ENCODE measurements at places on chromosomes 5 and 9. TPM values are rescaled to one million over a fixed set of nuclear protein-coding genes. Genes with fewer than 3 reads are reported as not detected.

Gene IL5
- not detected for polyA plus RNA-seq

Gene HOMER1
- 2.6 TPM for polyA plus RNA-seq

Gene SIT1
- polyA plus RNA-seq: not detected

Gene BHMT
- not detected for polyA plus RNA-seq

Gene ANKRD34B
- polyA plus RNA-seq: not detected

Gene CAMLG
- 16.6 TPM for polyA plus RNA-seq

Gene CANX
- polyA plus RNA-seq: 974 TPM

Gene ARSK
- polyA plus RNA-seq: 8.0 TPM

Gene KIF20A
- polyA plus RNA-seq: 54.5 TPM

- no peak for DNase-seq
These were observed 1033.5 kb downstream of the EFNA5 start for GRCh38 chr5:106637275-106637674.

DNA sequence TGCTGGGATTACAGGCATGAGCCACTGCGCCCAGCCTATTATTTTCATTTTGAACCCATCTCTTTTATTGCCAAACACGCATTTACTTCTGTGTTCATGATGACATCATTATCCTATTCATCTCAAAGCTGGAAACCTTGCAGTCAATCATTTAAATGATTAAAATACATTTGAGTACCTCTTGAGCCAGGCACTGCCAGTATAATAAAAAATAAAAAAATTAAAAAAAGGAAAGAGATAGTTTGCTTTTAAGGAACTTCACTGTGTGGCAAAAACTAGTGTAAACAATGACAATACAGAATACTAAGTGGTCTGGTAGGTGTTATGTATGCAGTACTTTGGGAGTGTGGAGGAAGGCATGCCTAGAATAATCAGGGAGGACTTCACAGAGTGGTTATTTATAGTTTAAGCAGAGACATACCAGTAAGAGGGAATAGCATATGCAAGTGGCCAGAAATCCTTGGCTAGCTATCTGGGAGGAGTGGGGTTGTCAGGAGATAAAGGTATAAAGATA, 8.6 kb downstream of the NSD1 start:
- no peak for DNase-seq

DNA sequence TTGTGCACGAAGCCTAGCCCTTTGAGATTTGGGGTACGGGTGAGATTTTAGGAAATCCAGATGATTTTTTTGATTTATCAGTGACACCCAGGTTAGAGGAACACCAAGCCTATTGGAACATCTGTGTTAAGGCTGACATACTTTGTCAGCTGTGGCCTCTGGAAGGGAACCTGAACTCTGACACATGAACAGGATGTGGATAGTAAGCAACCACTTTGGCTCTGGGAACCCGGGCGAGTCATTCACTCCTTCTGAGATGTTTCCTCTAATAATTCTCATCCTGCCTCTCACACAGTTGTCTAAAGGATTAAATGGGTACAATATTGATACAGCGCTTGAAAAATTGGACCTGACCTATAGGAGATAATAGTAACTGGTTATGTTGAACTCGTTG, 67.8 kb downstream of the FGF1 start:
- DNase-seq: no peak

GRCh38 chr5:155532621-155533311, 519.2 kb downstream of the KIF4B start:
- no peak for DNase-seq

DNA sequence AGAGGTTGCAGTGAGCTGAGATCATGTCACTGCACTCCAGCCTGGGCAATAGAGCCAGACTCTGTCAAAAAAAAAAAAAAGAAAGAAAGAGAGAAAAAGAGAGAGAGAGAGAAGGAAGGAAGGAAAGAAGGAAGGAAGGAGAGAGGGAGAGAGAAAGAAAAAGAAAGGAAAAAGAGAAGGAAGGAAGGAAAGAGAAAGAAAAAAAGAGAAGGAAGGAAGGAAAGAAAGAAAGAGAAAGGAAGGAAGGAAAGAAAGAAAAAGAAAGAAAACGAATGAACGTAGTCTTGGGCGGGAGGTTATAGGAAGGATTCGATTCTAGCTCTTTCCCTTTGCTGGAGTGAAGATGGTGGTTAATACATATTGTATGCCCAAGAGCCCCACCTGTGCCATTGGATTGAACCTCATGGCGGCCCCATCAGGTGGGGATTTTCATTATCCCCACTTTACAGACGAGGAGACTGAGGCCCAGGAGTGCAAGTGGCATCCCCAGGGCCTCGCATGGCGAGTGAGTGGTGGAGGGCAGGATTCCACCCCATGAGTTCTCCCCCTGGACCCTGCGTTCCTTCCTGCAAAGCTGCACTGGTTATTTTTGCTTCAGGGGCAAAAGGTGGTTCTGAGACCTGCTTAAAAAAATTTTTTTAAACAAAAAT, 80.9 kb upstream of the ASS1 start:
- no peak for DNase-seq

GRCh38 chr5:123505633-123506032, 6.3 kb upstream of the CSNK1G3 start:
- DNase-seq: no peak

- DNase-seq: no peak
These were observed 64.2 kb upstream of the PRSS3 start for GRCh38 chr9:33731142-33731541.

GRCh38 chr5:133544346-133544745, 68.0 kb downstream of the FSTL4 start:
- no peak for DNase-seq

DNA sequence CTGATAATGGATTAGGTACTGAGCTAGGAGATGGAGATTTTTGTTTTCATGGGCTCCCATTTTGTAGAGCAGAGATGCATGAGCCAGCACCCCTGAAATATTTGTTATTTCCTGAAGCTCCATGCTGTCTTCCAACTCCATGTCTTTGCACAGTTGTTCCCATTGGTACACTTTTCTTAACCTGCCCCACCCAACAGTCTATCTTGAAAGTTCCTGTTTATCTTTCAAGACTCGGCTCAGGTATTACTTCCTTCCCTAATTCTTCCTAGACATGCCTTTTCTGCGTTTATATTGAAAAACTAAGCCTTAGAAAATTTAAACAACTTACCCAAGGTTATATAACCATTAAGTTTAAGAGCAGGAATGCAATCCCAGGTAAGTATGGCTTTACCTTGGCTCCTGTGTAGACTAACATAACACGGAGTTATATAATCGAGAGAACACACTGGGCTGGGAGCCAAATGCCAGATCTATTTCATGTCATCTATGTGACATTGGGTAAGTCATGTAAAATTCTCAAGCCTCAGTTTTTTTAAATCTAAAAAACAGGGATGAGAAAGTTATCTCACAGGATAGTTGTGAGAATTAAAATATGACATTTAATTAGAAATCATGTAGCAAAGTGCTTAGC, 67.4 kb downstream of the LIX1 start:
- no peak for DNase-seq

GRCh38 chr5:142845954-142846398, 75.8 kb downstream of the ARHGAP26 start:
- no peak for DNase-seq

- DNase-seq: no peak
These were observed 195.6 kb upstream of the RAI14 start for GRCh38 chr5:34460496-34460895.

DNA sequence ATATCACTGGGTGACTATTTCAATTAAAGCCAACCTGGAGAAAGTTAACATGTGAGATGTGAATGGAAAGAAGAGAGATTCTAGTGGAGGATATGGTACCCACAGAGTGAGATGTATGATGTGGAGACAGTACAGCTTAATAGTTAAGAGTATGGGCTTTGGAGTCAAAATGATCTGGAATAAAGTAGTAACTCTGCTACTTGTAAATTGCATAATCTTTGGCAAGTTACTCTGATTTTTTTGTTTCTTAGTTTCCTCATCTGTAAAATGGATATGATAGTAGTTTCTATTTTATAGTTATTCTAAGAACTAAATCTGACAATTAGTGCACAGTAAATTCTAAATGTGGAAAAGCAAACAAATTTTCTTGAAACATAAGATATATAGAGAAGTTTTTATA, 79.2 kb downstream of the ISOC1 start:
- DNase-seq: no peak

- no peak for DNase-seq
These were observed 18.3 kb upstream of the IL13 start for GRCh38 chr5:132639706-132640130.

- DNase-seq: no peak
These were observed 132.7 kb downstream of the PDE4D start for GRCh38 chr5:59760785-59761348.

GRCh38 chr9:17531642-17532254, 47.1 kb upstream of the SH3GL2 start:
- DNase-seq: no peak

- DNase-seq: no peak
These were observed 62.8 kb downstream of the PDZD2 start for GRCh38 chr5:31701642-31702299.

DNA sequence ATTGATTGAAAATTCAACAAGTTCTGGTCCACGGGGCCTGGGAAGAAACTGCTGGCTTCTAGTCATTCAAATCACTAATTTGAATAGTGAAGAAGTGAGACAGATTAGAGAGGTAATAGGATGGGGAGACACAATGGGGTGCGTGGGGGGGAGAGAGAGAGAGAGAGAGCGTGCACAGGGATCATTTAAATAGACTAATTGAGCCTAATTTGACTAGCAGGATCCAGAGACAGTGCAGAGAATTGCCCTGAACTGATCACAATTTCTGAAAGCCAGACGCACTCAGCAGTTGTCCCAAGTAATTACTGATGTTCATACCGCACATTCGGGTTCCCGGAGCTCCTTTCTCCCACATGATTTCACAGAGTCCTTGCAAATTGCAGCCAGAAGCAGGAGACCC, 50.3 kb upstream of the C5orf58 start:
- no peak for DNase-seq

DNA sequence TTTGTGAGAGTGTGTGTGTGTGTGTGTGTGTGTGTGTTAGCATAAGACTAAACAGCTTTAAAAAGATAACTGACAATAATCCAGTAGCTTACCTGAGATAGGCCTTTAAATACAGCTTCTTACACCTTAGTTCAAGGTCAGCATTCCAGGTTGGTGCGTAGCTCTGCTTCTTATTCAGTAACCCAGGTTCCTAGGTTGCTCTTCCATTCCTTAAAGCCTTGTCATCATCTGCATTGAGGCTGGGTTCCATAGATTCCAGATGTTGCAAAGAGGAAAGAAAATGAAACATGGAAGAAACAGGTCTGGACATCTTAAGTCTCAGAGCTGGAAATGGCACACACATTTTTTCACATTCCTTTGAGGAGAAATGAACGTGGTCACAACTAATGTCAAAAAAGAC, 53.9 kb upstream of the CAMK4 start:
- no peak for DNase-seq

DNA sequence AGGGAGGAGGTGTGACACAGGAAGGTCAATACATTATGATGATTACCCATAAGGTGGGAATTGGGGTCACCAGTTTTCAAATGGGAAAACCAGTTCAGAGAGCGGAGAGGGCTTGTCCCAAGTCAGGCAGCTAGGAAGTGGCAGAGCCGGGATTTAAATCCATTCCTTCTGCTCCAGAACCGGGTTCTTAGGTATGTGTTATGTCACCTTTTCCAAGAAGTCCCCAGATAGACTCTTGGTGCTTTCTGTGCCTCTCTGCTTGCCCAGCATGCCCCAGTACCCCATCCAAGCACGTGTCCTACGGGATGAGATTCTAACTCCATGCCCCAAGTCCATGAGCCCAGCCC, 69.9 kb downstream of the LMX1B start:
- DNase-seq: no peak

DNA sequence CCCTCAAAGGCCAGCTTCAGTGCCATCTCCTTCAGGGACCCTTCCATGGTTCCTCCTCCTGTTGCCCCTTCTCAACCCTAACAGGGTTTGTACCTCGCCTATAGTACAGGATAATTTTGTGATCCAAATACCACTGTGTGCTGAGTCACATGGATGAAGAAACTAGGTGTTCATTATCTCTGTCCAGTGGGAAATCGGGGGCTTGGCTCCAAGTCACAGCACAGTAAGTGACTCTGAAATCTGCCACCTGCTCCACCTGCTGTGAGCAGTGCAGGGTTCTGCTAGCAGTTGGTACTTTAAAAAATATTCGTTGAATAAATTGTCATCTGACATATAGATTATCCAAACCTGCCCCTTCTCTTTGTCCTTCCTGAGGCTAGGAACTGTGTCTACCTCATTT, 123.2 kb upstream of the OTULINL start:
- no peak for DNase-seq

- DNase-seq: no peak
These were observed 94.2 kb upstream of the NFIL3 start for GRCh38 chr9:91517801-91518200.

- no peak for DNase-seq
These were observed 41.9 kb downstream of the HSDL2 start for GRCh38 chr9:112421771-112422222.

- DNase-seq: no peak
These were observed 1.3 kb upstream of the HSPA4 start for GRCh38 chr5:133050521-133050920.

- DNase-seq: no peak
These were observed 76.7 kb downstream of the ITGA1 start for GRCh38 chr5:52864371-52864770.

- no peak for DNase-seq
These were observed 232.4 kb upstream of the GAS1 start for GRCh38 chr9:87179553-87180340.

Data from BJ (cell line).